8988T (cell line): ENCODE measurements at places on chromosomes 12 and 14.

DNA sequence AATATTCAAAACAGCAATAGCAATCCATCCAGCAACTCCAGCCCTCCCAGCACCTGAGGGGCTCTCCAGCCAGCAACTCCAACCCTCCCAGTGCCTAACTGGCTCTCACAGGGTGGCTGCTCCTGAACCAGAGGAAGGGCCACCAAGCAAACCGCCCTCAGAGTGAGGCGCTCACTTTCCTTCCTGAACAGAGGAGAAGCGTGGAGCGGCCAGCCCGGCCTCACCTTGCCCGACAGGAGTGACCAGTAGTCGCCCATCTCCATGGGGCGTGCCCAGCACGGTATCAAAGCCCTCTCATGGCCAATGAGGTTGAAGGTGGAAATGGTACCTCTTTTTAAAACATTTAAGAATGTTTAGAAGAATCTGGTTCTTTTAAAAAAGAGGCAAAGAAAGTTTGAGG lies 27.4 kb downstream of the CDC42BPB start:
- DNase-seq: no peak

DNA sequence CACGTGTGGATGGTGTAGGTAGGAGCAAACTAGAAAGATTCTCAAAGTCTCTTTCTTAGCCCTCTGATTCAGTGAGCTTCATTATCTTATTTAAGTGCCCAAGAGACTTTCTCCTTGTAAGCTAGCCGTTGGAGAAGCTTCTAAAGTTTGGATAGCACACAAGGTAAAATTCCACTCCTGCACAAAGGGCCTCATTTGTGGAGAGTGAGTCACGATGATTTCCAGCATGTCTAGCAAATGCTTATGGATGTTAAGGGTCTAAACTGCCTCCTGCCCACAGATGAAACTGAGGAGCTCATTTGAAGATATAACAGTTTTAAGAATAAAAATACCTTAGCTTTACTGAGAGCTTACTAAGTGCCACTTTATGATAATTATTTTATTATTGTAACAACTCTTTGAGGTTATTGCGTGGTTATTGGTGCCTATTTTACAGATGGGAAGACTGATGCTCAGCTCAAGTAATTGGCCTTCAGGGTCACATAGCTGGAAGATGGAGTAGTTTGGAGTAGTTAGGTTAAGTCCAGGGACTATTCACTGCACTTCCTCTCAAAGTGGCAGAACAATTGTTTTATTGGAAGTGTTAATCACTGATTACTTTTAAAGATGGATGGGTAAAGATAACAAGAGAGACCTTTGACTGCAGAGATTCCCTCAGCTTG lies 78.7 kb upstream of the HIF1A start:
- no peak for DNase-seq

DNA sequence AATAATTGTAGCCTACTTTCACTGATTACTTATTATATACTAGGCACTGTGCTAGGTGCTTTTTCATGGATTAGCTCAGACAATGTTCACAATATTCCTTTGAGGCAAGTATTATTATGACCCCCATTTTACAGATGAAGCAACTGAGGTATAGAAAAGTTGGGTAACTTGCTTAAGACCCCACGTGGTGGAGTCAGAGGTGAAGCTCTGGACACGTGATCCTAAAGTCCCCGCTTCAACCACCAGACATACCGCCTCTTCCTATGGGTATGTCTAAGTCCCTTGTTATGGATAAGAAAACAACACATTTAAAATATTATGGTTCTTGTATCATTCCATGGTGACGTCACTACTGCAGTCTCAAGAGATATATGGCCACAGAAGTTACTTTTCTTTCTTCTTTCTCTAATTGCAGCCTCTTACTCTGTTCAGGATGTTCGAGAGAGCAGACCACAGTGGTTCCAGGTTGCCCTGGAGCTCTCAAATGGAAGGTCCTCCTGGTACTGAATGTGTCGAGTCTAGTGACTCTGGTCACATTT lies 157.7 kb downstream of the HELB start:
- DNase-seq: no peak

DNA sequence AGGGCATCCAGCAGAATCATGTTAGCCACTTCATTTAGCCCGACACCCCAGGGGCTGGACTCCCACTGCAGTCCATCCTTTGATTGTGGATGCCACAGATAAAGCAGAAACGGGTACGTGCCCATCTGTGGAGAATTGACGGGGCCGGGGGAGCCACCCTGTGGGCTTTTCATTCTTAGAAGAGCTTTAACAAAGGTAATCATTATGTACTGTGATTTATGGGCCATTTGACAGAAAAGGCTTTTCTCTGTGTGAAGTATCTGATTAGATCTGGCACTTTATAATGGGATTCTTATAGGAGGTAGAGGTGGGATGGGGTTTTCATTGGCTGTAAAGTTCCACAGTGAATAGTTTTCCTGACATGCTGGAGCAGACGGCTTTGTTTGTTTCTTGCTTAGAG lies 40.4 kb downstream of the AACS start:
- no peak for DNase-seq

DNA sequence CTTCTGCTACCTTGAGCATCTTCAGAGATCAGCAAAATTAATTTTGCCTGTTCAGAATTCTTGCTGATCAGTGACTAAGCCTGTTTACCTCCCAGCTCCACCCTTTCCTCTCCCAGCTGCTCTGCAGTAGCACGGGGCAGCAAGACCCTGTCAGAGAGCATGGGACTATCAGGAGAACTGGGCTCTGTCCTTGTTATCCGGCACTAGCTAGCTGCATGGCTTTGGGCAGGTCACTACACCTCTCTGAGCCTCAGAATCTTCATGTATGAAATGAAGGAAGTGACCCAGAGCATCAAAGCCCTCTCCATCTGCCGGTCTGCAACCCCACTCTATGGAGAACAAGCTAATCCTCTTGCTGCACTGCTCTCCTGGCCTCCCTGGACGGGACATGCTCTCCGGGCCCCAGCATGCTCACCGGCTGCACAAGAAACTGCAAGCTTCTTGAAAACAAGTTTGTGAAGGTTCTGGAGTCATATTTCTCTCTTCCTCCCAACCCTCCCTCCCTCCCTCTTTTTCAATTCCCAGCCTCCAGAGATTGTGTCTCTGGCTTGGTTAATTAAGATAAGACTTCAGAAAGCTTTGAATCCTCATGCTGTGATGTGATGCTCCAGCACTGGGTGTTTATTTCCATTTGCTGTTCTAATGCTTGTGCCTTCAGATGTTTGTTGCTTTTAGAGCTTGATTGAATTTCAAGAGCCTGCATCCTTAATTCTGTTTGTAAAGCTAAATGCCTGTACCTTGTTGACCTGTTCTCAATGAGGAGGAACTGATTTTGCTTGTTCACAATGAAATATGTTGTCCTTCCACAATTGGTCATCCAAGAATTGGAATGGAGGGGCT lies 101.1 kb downstream of the CRACR2A start:
- DNase-seq: no peak

GRCh38 chr14:54475911-54476310 lies 12.9 kb downstream of the GMFB start:
- DNase-seq: no peak

GRCh38 chr12:111166779-111167540 lies 201.9 kb downstream of the PHETA1 start:
- DNase-seq: no peak

DNA sequence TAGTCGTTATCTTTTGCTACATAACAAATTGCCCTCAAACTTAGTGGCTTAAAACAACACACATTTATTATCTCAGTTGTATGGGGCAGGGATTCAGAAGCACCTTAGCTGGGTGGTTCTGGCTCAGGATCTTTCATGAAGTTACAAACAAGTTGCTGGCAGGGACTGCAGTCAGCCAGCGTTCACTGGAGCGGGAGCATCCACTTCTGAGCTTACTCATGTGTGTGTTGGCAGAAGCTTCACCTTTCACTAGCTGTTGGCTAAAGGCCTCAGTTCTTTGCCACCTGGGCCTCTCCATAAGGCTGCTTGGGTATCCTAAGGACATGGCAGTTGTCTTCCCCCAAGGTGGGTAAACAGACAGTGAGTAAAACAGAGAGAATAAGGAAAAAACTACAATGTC lies 365.7 kb downstream of the RPS29 start:
- no peak for DNase-seq

GRCh38 chr14:60188115-60188514 lies 22.9 kb upstream of the DHRS7 start:
- DNase-seq: no peak

DNA sequence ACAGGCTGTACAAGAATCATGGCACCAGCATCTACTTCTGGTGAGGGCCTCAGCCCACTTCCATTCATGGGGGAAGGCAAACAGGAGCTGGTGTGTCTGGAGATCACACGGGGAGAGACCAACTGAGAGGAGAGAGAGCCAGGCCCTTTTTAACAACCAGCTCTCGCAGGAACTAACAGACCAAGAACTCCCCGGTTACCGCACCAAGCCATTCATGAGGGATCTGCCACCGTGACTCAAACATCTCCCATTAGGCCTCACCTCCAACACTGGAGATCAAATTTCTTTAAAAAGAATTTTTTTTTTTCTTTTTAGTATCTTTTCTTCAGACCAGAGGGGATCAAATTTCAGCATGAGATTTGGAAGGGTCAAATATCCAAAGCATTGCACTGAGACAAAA lies 16.7 kb upstream of the AQP2 start:
- no peak for DNase-seq

DNA sequence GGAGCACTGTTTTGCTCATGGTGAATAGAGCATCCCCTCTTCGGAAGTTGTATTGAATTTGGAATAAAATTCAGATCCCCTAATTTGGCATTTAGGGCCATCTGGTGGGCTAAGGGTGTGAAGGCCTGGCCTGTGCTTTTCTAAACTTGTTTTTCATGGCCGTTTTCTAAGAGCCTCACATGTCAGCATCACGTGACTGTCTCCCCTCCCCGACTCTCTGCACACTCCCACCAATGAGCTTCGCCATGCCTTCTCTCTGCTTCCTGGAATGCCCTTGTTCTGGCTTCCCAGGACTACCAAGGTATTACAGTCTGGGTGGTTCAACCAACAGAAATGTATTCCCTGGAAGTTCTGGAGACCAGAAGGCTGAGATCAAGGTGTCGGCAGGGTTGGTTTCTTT lies 85.3 kb downstream of the PRIMA1 start:
- DNase-seq: no peak
